ENCODE measurements at places on chromosomes 4 and X.

DNA sequence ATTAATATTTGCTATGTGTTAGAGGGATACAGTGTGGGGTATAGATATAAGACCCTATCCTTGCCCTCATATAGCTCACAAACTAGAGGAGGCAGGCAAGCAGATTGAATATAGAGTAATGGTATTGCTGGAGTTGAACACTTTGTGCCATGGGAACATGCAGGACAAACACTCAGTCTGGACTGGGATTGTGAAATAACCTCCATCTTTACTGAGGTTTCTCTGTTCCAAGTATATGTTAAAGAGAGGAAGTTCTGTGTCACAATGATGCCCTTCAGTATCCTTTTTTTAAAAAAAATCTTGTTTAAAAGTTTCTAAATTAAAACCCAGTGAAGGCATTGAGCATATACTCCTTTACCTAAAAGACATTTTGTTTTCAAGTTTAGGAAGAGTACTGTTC is 8.7 kb downstream of the FABP2 start:
- no peak for DNase-seq

DNA sequence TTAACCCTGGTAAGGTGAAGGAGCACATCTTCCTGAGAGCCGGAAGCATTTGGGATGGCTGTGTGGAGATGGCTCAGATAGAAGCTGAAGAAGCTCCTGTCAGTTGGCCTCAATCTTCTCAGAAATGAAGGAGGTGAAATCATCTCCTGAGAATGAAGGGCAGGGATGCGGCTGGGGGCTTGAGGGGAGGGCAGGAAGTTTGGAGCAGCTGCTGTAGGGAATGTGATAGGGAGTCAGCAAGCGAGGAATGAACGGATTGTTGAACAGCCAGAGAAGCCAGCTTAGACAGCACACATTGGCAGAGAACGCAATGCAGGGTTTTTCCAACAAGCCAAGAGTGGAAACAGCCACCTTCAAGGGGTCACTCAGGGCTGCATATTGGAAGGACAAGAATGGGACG is 10.0 kb downstream of the KCNE5 start:
- no peak for DNase-seq

DNA sequence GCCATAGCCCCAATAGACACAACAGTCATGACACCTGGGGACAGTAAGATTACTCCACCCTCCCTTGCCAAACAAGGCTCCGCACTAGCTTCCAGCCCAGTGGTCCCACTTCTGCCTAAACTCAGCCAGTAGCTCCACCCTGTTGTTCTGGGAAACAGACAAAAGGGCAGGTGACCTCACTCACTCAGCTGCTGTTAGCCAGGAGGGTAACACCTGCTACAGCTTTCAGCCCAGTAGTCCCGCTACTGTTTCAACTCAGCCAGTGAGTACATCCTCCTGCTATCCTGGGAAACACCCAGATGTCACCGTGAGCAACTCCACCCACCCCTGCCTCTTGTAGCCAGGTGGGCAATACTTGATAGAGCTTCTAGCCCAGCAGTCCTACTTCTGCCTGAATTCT is 162.7 kb upstream of the CPXCR1 start:
- DNase-seq = no peak

DNA sequence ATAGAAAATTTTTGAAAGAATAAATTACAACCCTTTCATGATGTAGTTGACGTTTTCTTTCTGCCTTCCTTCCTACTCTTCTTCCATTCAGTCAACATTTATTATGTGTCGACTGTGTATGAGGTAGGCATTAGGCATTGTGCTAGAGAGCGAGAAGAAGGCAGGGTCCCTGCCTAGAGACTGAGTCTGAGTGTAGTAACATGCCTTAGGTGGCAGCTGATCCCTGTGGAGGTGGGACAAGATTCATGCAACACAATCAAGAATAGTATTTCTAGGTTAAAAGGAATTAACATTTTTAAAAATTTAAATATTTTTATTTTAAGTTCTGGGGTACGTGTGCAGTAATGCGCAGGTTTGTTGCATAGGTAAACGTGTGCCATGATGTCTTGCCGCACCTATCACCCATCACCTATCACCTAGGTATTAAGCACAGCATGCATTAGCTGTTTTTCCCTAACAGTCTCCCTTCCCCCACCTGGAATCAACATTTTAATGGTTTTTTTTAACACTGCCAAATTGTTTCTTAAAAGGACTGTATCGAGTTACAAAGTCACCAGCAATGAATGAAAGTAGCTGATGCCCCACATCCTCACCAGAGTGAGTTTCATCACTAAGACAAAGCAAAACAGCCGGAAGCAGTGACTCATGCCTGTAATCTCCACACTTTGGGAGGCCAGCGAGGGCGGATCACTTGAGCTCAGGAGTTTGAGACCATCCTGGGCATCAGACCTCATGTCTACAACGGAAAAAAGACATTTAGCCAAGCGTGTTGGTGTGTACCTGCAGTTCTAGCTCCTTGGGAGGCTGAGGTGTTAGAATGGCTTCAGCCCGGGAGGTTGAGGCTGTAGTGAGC is 84.0 kb downstream of the WWC2 start:
- peak; percentile 33 for DNase-seq

DNA sequence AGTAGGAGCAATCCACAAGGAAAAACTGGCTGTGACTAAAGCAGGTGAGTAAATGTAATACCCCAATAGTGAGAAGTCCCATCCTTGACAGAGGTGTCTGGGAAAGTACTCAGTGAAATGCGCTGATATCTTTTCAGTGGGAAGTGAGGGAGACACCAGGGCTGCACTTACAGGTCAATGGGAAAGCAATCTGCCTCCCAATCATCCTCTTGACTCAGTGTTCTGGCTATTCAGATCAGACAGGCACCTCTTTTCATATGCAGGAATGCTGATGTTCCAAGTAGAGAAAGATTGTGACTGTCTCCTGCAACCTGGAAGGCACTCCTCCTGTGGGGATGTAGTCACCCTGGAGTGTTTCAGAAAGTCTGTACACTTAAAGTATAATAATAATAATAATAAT is 39.9 kb upstream of the SPIN2A start:
- no peak for DNase-seq

GRCh38 chr4:168536448-168536847 is 39.6 kb downstream of the PALLD start:
- DNase-seq = no peak

DNA sequence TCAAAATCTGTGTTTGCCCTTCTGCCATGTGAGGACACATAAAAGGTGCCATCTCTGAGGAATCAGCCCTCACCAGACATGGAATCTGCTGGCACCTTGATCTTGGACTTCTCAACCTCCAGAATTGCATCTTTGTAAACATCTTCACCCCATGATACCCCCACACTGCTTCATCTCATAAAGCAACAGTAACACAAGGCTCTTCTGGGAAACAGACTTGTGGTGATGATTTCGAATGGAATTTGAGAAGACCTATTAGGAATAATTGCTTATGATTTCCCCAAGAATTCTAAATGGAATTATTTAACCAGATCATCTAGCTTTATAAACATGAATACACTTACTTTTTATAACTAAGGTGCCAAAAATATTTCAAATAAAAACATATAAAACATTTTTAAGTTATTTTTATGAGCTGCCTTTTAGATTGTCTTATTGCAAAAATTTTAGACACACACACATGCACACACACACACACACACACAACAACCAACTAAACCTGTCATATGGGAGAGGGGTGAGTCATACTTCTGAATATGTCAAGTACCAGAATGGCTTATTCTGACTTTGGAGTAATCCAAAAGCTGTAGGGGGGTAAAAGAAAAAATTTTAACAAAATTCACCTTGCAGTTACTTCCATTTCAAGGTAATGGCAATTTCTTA is 82.0 kb downstream of the USP46 start:
- DNase-seq = no peak

DNA sequence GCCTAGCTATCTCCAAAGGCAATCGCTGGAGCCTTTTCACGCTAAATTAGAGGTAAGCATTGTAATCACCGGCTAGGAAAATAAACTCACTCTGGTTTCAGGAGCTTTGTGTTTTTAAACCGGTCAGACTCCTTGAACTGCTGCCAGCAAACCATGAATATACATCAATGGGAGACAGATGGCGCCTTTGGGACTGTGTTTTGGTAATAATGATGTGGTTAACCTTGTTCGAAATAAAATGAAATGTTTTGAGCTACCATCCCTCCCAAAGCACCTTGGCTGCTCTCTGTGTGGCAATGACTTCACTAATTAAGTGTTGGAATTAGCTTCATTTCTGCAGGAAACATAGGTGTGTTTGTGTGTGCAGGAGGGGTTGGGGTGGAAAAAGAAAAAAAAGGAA is 65.3 kb downstream of the CLNK start:
- no peak for DNase-seq

GRCh38 chr4:109319684-109320083 is 17.2 kb upstream of the COL25A1 start:
- DNase-seq = no peak

DNA sequence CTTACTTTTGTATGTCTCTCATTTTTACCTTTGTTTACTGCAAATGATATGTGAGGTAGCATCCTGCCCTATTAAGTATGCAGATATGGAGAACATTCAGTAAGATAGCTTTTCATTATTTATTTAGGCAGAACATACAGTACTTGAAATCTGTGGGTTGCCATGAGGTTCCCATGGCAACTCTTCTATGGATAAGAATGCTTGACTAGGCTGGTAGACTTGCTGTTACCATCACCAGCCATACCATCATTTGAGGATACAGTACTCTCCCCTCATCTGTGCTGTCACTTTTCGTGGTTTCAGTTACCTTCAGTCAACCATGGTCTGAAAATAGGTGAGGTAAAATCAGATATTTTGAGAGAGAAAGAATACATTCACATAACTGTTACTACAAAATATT is 56.7 kb downstream of the NAF1 start:
- DNase-seq = no peak

GRCh38 chr4:28256295-28256694 is 1395.7 kb downstream of the STIM2 start:
- no peak for DNase-seq

GRCh38 chr4:177879851-177880250 is 437.6 kb upstream of the AGA start:
- no peak for DNase-seq

DNA sequence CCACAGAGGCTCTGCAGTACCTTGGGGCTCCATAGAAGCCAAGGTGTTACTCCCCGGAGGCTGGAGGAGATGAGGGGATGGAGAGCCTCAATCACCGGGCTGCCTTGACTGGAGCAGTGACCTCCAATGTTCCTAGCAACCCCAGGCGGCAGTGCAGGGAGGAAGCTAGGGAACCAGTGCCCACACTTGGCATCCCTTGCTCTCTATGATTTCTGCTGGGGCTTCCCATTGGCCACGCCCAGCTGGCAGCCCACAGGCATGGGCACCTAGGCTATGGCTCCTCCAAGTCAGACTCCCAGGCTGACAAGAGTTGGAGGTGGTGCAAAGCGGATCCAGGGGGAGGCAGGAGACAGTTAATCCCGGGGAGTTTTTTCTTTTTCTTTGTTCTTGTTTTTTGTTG is 229.7 kb downstream of the EVC2 start:
- no peak for DNase-seq

DNA sequence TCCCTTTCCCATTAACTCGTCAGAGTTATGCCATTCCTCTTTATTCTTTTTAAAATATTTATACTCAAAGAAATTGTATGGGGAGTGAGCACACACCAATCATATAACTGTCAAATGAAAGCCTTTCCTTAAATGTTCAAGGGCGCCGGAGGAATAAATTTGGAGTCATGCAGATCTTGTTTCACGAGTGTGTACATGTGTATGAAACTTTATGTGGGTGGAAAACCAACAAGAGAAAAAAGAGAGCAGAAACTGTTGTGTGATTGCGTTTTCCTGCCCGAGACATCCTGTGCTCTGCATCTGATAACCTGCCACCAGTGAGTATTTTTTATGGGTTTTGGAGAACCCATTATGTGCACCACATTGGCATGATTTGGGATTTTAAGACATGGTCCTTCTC is 88.3 kb downstream of the FHDC1 start:
- no peak for DNase-seq

Measured in glutamatergic neuron (in vitro differentiated cells).